ENCODE measurements at places on chromosomes 6 and 20.

DNA sequence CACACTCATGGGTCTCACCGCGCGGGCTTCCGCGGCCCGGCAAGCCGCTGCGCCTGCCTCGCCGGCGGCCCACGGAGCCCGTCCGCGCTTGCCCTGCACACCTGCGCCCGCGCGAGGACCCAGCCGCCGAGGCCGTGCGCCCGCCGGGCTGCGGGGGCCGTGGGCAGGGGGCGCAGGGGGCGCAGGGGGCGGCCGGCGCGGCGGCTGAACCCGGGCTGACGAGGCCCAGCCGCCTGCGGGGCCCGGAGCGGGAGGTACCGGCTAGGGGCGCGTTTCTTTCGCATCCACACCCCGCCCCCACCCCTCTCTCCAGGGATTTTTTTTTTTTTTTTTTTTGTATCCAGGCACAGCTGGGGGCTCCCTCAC lies 43.8 kb upstream of the OSTM1 start:
- no peak for DNase-seq

- DNase-seq, result no peak
Observed at GRCh38 chr20:2168946-2169345, 67.3 kb downstream of the STK35 start.

DNA sequence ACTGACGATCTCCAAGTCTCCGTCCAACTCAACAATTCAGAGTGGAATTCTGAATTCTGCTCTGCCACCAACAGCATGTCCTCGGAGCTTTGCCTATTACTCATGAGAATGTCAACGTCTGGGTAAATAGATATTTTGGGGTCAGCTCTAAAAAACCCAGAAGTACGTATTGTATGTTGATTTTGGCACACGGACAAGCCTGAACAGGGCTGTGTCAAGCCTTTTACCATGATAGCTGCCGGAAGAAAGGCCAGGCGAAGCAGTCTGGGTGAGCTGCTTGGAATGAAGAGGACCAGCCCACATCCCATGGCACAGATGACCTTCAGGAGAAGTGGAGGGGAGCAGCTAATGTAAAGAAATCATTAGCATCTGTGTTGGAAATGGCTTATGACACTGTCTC lies 88.0 kb upstream of the JAG1 start:
- DNase-seq, result no peak

DNA sequence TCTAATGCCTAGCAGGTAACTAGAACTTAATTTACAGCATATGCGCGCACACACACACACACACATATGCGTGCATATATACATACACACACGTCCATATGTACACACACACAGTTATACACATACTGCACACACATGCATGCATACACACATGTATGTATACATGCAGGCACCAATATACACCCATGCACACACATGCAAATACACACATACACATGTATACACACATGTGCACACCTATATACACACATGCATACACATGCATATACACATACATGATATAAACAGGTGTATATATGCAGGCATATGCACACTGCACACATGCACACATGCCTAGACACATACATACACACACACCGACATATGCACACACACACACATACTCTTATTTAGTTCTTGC lies 1.9 kb downstream of the CCR6 start:
- DNase-seq, result no peak

DNA sequence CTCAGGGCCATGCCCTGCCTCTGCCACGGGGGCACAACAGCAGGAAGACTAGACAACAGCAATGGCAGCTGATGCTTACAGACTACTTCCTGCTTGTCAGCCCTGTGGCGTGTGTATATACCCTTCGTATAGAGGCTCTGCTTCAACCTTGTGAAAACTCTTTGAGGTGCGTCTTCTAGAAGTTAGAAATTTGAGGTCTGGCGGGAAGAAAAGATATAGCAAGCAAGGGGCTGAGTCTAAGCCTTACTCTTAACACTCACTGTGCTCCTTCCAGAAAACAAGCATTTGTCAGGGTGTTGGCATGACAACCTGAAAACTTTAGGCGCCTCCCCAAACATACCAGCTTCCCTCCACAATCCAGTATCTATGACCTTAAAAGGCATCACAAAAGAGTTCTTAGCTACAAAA lies 33.3 kb downstream of the JPH2 start:
- DNase-seq, result no peak

DNA sequence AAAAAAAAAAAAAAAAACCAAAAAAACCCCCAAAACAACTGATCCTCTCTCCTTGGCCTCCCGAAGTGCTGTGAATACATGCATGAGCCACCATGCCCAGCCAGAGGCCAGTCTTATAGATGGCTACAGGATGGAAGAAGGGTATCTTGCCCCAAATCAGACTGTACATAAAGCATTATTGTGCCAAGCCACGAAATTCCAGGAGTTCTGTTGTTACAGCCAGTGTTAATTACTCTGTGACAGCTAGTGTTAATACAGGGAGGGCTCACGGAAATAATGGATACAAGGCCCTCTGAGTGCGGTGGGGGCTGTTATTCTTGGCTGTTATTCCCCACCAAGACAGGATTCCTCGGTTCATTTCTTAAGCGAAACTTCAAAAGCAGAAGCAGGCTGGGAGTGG lies 1.4 kb upstream of the CLPSL2 start:
- DNase-seq, result no peak

DNA sequence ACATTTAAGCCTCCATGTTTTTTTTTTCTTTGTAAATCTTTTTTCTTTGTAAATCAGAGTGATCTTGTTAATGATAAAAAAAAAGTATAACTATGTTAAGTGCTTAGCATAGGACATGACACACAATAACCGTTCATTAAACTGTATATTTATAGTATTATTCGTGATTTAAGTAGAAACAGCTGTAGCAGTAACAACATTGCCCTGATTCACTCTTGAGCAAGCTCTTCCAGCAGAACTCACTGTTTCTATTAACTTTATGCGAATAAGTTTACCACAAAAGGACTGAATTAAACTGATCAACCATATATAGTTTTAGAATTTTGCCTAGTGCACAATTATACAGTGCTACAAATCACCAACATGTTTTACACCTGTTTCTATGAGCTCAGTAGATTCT lies 1338.0 kb upstream of the EYS start:
- no peak for DNase-seq

GRCh38 chr20:5657190-5657875 lies 92.9 kb upstream of the SHLD1 start:
- DNase-seq, result peak; percentile 12

- DNase-seq, result no peak
Observed at GRCh38 chr20:41335591-41335990, 5.0 kb upstream of the LPIN3 start.

- DNase-seq, result no peak
Observed at GRCh38 chr6:157152556-157152955, 170.8 kb downstream of the TMEM242 start.

GRCh38 chr20:61990484-61990883 lies 75.2 kb downstream of the TAF4 start:
- no peak for DNase-seq

GRCh38 chr6:156807028-156807427 lies 29.9 kb downstream of the ARID1B start:
- DNase-seq, result no peak

- no peak for DNase-seq
Observed at GRCh38 chr6:30334075-30334783, 7.5 kb downstream of the TRIM39 start.

DNA sequence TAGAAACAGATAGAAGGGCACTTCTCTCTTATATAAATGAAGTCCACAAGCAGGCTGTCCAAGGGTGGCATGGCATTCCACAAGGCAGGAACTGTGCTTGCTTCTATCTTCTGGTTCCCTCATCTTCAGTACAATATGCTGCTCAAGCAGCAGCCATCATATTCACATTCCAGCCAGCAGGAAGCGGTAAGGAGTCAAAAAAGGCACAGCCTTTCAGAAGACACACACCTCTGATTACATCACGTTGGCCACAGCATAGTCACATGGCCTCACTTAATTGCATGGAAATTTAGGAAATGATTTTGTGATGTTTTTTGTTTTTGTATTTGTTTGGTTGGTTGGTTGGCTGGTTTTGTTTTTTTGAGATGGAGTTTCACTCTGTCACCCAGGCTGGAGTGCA lies 19.0 kb downstream of the REM1 start:
- DNase-seq, result no peak

- DNase-seq, result peak; percentile 81
Observed at GRCh38 chr6:149834513-149835481, 29.4 kb downstream of the LRP11 start.

DNA sequence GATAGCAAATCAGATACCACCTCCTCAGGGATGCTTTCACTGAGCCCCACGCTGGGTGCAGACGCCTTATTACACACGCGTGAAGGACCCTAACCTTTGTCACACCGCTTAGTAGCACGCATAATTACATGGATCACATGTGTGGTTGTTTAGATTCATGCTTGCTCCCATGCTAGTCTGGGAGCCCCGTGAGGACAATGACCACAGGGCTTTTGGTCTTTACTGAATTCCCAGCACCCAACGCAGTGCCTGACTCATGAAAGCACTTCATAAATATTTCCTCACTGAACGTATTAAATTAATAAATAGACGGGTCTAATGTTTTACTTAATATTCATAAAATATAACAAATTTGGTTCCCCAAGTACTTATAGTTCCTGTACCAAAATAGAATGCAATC lies 132.5 kb downstream of the ALDH8A1 start:
- no peak for DNase-seq

- DNase-seq, result no peak
Observed at GRCh38 chr6:3433005-3433404, 23.8 kb downstream of the SLC22A23 start.

DNA sequence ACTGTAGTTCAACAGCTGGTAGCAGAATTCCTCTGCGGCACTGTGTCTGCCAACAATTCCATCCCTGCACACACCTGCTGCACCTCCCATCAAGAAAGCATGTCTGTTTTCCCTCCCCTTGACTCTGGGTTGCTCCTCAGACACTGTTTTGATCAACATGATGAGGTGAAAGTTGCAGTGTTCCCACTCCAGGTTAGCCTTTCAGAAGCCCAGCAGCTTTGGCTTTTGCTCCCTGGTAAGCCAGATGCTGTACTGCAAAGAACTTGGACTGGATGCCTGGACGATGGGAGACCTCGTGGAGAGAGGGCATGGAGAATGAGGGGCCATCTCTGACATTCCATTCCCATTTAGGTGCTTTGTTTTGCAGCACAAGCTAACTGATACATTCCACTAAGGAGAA lies 79.1 kb upstream of the MAFB start:
- DNase-seq, result no peak

DNA sequence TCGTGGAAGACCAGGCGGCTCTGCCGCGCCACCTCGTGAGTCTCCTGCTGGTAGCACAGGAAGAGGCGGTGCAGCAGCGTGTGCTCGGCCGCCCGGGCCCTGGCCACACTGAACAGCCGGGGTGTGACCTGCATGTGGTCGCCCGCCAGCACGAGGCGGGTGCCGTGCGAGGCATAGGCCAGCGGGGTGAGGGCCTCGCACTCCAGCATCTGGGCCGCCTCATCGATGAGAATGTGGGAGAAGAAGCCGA lies 7.0 kb downstream of the HELZ2 start:
- DNase-seq, result no peak

- peak; percentile 87 for DNase-seq
Observed at GRCh38 chr6:26020329-26021000, 57.9 kb downstream of the TRIM38 start.

GRCh38 chr6:131255911-131256310 lies 120.6 kb downstream of the AKAP7 start:
- no peak for DNase-seq

GRCh38 chr20:60677819-60678218 lies 574.2 kb upstream of the CDH4 start:
- DNase-seq, result no peak

DNA sequence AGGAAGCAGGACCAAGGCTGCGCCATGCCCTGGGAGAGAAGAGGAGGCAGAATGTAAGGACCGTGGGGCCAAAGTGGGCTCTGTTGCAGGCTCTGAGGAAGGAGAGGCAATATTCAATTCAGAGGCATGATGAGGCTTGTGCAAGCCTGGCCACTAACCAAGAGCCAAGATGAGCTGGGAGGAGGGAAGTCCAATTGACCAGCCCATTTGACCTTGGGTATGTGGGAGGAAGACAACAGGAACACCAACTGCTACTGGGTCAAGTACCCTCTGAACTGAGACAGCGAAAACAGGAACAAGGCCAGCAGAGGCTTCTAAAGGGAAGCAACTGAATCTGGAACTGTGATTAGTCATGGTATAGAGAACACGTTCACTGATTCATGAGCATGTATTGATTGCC lies 779.6 kb downstream of the MAFB start:
- peak; percentile 18 for DNase-seq

DNA sequence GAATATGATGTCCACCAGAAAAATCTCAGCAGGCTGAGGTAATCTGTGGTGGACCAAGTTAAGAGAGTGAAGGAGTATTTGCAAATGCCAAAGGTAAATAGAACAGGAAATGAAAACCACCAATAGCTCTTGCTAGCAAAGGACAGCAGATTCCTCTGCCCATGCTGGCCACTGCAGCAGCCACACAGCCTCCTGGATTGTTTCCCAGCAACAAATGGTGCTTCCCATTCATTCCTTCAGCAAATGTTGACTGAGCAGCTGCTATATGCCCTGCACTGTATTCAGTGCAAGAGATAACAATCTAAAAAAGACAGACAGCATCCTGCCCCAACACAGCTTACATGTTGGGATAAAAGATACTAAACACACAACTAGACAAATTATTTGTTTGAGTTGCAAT lies 11.0 kb downstream of the ROS1 start:
- DNase-seq, result no peak

DNA sequence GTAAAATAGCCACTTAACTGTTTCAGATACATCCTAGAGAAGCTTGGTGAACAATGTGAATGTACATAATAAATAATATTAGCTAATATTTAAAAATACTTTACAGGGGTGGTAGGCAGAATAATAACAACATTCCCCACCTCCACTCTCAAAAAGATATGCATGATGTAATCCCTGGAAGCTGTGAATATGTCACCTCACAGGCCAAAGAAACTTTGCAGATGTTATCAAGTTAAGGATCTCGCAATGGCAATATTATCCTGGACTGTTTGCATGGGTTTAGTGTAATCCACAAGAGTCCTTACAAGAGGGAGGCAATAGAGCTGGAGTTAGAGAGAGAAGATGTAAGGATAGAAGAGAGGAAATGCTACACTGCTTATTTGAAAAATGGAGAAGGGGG lies 7.0 kb upstream of the PTPRK start:
- DNase-seq, result no peak

Measured in midbrain (tissue), 1 donor.